Posterior cingulate gyrus (tissue), 11 donors: ENCODE measurements at places on chromosomes 5 and 9.

DNA sequence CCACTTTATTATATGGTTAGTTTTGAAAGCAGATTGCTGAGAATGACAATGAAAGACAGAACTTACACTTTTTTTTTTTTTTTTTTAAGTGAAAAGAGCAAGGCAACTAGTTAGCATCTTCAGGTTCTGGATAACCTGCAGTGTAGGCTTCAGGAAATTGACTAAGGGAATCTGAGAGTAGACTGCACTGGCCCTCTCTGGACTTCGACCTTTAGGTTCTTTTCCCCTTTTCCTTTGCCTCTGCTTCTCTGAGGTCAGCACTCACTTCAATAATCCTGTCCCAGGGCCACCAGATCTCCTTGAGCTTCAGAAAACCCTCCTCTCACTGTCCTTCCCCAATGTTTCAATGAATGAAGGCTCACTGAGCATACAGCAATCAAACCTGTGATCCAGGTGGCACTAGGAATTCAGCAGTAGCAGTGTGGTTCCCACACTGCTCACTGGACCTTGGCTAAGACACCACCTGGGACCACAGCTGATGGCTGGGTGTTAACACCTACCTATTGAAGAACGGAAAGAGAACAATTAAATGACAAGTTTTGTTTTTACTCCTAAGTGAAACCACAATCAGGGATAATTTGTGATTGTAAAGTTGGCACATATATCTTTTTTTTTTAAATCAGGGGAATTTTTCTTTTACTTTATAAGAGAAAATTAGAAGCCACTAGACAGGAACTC lies 85.8 kb upstream of the IL6ST start:
- no peak for DNase-seq

DNA sequence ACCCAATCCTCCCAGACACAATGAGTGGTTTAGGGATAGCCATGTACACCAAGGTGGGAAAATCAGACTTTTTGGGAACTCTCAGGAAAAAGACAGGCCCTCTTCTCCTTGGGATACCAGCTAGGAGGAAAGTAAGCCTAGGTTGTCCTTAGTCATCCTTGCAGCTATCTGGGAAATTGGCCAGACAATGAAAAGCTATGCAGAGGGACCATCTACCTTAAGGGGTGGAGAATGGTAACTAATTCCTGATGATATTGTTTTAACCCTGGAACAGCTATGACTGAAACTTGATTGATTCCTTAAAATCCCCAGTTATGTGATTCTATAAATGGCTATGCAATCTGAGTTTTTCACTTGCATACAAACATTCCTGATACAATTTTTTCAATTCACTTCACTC lies 88.9 kb upstream of the BNC2 start:
- DNase-seq, result no peak

DNA sequence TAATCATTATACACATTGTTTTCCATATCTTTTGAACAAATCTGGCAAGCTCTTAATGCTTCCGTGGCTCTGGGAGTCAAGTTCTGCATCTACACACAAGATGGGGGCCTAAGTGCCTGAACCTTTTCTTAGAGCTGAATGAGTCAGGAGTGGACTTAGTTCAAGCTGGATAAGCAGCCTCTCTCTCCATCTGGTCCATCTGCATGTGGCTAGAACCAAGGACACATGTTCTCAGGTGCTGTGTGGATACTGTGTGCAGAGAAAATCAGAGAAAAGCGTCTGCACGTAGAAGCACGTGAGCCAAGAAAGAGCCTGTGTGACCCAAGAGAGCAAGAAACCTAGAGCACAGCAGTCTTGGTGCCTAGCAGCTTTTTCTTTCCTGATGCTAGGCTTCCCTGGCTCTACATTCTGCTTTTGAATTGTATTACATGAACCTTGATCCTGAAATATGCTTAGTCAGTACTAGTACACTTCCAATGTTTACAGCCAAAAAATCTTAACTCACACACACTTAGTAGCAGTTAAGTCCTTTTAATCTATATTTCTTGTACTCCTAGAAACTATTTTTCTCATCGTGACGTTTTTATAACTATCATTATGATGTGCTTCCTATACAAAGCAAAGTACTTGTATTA lies 1798.9 kb downstream of the MAT2B start:
- DNase-seq, result no peak

GRCh38 chr9:116482740-116483139 lies 204.4 kb upstream of the TRIM32 start:
- peak; percentile 4 for DNase-seq

DNA sequence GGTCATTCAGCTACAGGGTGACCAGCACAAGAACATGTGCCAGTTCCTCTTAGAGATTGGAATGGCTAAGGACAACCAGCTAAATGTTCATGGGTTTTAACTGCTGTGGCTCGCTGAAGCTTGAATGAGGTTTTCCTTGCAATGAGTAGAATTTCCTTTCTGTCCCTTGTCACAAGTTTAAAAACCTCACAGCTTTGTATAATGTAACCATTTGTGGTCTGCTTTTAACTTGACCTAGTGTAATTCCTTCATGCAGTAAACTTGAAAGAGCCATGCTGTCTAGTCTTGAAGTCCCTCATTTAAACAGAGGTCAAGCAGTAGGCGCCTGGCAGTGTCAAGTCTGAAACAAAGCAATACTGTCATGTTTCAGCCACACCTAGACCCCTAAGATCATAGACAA lies 181.3 kb upstream of the DMRT1 start:
- DNase-seq, result no peak

DNA sequence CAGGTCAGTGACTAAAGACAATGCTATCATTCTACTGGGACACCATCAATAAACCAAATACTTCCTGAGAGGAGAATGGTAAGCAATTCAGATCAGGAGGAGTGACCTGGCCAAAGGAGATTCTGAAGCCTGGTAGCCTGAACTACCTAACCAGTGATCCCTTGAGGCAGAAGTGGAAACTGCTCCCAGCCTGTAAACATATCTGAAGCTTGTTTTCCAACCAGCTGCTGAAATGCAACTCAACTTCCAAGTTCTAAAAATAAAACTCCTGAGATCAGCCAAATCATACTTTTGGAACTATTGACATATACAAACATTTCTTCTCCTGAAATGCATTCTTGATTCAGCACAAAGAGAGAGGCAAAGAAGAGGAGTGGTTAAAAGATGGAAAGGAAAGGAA lies 204.1 kb downstream of the EBF1 start:
- no peak for DNase-seq

DNA sequence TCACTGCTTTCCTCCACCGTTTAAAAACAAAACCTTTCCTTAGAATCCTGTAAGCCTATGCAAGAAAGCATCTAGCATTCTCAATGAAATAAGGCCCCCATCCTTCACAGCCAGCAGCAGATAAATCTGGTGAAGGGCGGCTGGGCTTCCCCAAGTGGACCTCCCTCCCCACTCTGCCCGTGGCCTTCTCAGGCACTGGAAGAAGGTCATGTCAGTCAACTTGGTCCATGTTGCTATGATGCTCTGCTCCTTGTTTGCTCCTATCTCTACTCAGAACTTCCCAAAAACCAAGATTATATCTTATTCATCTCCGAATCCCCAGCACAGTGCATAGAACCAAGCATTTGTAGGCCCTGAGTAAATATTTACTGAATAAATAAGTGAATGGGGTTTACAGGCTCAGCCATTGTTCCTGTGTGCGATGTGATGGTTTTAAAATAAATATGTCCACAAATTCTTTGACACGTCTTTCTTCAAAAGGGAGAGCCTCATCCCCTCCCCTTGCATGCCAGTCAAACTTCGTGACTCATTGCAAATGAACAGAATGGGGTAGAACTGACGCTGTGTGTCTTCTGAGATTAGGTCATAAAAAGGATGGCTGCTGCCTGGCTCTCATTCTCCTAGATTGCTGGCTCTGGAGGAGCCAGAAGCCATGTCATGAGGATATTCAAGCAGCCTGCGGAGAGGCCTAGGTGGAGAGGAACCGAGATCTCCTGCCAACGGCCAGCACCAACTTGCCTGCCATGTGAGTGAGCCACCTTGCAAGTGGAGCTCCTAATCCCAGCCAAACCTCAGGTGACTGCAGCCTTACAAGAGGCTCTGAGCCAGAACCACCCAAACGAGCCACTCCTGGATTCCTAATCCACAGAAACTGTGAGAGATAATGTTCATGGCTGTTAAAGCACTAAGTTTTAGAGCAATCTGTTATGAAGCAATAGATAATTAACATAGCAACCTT lies 70.5 kb downstream of the MED27 start:
- DNase-seq, result no peak

GRCh38 chr5:74542482-74542881 lies 98.0 kb downstream of the ENC1 start:
- no peak for DNase-seq

GRCh38 chr5:17004441-17005106 lies 68.5 kb upstream of the MYO10 start:
- DNase-seq, result no peak

- no peak for DNase-seq
These were observed 1.1 kb downstream of the SLIT3 start for GRCh38 chr5:169299663-169300467.

DNA sequence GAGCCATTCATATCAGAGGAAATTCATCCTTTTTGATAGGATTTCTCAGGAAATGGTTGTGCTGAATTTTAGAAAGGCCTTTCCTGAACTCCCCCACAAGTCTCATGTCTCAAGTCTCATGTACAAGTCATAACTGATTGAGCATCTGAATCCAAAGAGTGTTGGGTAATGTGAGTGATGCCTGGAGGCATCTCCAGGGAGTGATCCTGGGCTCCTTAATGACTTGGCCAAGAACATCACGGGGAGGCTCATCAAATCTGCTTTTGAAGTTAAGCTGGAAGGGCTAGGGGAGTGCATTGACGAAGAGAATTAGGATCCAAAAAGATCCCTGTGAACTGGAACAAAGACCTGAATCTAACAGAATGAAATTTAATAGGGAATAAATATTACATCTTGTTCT lies 79.2 kb downstream of the MAST4 start:
- DNase-seq, result no peak

GRCh38 chr9:89621031-89621430 lies 16.2 kb downstream of the GADD45G start:
- DNase-seq, result no peak

- no peak for DNase-seq
These were observed 19.9 kb downstream of the UGT3A1 start for GRCh38 chr5:35971186-35971877.

DNA sequence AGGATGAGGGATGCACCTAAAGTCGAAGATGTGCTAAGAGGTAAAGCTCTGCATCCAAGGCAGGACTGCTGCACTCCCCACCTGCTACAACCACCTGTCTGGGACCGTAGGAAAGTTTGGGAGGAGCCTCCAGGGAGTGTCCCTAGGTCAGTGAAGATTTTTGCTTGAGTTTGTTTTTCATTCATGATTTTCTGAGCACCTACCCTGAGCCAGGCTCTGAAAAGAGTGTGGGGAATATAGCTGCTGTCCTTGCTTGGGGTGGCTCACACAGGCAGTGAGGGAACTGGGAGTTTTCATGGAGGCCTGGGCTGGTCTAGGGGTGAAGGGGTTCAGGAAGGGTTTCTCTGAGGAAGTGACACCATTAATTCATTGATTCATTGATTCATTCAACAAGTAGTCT lies 48.9 kb downstream of the SAR1B start:
- no peak for DNase-seq

- DNase-seq, result no peak
These were observed 129.3 kb upstream of the SLC44A1 start for GRCh38 chr9:105114964-105115728.

GRCh38 chr5:104353371-104353770 lies 790.8 kb upstream of the NUDT12 start:
- DNase-seq, result no peak

- no peak for DNase-seq
These were observed 83.9 kb upstream of the ZBTB43 start for GRCh38 chr9:126720661-126721563.

- no peak for DNase-seq
These were observed 497.0 kb downstream of the RAB3C start for GRCh38 chr5:59079622-59080620.

DNA sequence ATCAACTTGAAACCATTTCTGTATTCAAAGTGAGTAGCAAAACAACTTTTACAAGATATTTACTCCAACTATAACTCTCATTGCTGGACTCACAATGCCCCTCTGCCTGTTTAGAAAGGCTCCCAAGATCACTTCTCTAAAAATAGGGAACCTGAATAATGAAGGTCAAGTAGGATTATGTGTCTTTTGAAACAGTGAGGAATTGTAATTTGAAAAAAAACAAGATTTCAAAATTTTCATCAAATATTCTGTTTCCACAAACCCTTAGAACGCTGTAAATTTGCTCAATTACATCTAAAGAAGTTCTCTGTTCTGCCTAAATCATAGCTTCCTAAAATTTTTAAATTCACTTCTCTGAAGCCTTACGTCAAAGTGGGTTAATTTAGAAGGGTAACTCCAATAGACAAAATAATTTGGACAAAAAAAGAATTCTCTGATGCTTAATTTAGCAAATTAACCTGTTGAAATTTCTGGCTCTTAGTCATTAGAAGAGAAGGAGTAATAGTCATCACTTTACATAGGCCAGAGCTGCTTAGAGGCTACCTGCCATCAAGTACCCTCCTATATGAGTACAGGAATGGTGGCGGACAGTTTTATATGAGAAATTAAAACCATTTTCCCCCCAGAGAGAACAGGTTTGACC lies 4.0 kb downstream of the ELL2 start:
- DNase-seq, result no peak

DNA sequence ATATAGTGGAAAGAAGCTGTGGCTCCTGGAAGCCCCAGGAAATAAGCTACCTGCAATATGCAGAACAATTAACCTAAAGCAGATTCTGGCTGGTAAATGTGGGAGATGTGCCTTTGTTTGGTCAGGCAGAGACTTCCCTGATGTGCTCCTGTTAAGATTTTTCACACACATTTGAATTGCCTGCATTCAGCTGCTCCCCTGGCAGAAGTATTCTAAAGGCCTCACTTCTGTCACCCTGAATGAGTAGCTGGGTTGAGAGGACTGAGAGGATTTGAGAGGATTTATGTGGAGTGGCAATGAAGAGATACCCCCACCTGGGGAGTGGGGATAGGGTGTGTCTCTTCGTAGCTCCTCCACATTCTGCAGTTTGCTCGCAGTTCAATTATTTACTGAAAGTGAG lies 130.5 kb downstream of the ST8SIA4 start:
- DNase-seq, result no peak

- DNase-seq, result no peak
These were observed 1104.4 kb upstream of the SEMA6A start for GRCh38 chr5:117679046-117679445.

GRCh38 chr9:91658513-91659105 lies 235.0 kb upstream of the NFIL3 start:
- DNase-seq, result no peak

DNA sequence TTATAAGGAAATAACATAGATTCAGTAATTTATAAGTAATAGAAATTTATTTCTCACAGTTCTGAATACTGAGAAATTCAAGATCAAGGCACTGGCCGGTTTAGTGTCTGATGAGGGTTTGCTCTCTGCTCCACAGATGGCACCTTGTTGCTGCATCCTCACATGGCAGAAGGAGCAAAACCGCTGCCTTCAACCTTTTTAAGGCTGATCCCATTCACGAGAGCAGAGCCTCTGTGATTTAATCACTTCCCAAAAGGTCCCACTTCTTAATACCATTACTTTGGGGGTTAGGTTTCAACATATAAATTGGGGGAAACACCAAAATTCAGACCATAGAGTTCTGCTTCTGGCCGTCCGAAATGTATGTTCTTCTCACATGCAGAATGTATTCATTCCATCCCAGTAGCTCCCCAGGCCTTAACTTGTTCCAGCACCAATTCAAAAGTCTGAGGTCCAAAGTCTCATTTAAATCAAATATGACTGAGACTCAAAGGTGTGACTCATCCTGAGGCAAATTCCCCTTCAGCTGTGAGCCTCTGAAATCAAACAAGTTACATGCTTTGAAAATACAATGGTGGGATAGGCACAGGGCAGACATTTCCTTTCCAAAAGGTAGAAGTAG lies 30.6 kb downstream of the BAAT start:
- DNase-seq, result no peak
